Thyroid gland (tissue), 4 donors: ENCODE measurements at places on chromosomes 6 and 20. TPM values are rescaled to one million over a fixed set of nuclear protein-coding genes. Genes with fewer than 3 reads are reported as not detected.

DNA sequence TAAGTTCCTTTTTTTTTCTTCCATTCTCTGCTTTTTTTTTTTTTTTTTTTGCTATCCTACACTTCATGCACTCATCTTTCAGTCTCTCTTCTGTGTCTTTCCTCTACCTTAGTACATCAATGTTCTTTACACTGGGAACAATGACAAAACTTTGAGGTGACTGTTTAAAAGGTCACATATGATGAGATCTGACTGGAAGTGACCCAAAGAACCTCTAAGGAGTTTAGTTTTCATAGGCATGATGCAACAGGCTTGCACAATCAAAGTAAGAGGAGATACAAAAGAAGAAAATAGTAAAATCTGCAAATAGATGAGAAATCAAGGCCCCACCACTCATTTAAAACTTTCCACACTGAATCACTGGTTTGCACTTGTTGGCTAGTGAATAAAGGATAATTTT, 840.8 kb downstream of the TBC1D32 start:
- DNase-seq: no peak

The BMP6 gene
- total RNA-seq: 3.1 TPM

- DNase-seq: no peak
Observed at GRCh38 chr6:159826004-159826403, 25.9 kb downstream of the PNLDC1 start.

The TXLNB gene
- 0.45 TPM for total RNA-seq

DNA sequence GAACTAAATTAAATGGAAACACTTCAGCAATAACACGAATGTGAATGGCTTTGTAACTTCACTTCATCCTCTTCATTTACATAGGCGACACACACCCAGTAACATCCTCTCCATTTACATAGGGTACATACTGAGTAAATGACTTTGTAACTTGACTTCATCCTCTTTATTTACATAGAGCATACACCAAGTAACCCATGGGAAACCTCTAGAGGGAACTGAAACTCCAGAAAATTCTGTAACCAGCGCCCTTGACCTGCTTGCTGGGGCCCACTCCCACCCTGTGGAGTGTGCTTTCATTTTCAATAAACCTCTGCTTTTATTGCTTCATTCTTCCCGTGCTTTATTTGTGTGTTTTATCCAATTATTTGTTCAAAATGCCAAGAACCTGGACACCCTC, 81.6 kb upstream of the OPRM1 start:
- no peak for DNase-seq

DNA sequence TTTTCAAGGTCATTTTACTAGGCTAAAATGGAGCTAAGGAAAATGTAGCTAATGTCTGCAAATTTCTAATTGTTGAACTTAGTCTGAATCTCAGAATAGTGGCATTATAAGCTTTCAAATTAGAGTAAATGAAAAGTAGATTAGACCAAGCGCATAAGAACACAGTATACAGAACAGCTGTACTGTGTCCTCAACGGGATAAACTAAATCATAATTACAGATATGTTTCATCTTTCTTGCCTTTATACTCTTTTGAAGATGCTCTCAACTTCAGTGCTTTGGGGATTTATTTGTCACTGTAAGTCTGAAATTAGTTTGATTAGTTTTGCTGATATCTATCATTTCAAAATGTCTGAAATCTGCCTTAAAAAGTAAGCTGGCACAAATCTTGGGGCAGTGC, 305.4 kb downstream of the LAMA2 start:
- DNase-seq: no peak

The MUC21 gene
- total RNA-seq: not detected

GRCh38 chr6:91485047-91485446, 898.2 kb upstream of the MAP3K7 start:
- DNase-seq: no peak

The NOX3 gene
- not detected for total RNA-seq

The ECT2L gene
- total RNA-seq: 0.20 TPM

- DNase-seq: no peak
Observed at GRCh38 chr6:154277629-154278017, 79.0 kb downstream of the IPCEF1 start.

DNA sequence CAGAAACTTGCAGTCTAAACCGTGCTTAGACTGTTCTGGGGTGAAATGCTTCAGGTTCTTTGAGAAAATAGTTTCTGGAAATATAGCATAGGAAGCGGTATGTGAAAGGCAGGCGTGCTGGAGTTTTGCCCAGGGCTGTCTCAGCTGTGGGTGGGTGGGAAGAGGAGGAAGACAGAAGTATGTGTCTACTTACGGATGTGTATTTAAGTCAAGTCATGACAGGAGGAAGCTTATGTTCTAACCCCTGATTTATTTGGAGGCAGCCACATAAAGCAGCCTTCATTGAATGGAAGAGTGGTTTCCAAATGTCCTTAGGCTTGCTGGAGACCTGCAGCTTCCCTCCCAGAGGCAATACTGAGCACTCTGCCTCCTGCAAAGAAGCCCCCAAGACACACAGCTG, 345.8 kb upstream of the PRND start:
- no peak for DNase-seq

DNA sequence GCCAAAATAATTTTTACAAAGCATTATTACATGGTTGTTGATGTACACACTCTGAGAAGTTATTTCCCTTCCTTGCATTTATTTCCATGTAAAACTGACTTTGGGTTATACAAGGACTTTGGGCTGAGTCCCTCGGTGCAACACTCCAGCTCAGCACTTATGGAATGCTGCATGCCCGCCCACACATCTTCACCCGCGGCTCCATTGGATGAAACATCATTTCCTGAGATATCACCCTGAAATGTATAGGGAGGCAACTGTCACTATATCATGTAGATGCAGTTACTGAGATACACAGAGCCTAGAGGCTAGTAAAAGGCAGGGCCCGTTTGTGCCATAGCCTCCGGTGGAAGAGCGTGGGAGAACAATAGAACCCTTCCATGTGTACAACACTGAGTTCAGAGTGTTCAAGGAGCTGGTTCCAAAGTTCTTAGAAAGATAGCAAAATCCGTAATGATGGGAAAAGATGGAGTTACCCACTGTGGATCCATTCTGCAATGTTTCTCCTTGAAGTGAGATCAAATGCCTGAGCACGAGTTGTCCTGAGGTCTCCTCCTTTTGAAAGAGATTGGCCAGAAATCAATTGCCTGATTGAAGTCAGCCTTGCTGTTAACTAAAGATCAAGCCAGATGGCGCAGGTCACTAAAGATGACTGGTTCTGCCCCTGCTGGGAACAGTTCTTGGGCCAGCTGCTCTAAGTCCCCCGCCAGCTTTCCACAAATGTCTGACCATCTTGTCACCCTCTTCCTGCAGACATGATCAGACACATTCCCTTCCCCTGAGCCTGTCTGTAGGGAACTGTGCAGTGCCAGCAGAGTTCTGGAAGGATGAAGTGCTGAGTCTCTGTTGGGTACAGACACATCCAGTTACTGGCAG, 100.9 kb upstream of the IYD start:
- DNase-seq: no peak

DNA sequence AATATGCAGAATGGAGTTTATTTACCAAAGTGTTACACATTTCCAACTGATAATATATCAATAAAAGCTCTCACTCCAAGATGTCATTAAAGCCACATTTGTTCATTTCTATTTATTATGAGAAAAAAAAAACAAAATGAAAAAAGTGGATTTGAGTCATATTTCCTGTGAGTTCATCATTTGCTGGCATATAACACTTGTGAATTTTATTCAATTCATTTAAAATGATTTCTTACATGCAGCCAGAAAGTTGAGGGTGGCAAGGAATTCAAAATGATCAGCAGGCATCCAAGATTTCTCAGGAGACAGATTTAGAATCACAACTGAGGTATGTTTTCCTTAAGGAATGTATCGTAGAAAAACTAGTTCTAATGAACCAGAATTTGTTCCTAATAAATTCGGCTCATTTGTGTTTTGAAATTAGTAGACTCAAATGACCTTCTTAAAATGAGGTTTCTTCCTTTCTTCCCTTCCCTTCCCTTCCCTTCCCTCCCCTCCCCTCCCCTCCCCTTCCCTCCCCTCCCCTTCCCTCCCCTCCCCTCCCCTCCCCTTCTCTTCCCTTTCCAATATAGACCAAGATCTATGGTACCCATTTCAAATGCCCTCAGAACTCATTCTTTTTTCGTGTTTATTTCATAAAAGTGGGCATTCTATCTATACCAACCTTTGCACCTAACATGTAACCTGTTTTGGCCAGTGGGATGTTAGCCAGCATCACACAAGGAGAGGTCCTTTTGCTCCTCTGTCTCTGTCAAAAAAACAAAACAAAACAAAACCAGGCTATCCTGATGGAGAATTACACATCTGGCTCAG, 357.9 kb upstream of the TSHZ2 start:
- no peak for DNase-seq

DNA sequence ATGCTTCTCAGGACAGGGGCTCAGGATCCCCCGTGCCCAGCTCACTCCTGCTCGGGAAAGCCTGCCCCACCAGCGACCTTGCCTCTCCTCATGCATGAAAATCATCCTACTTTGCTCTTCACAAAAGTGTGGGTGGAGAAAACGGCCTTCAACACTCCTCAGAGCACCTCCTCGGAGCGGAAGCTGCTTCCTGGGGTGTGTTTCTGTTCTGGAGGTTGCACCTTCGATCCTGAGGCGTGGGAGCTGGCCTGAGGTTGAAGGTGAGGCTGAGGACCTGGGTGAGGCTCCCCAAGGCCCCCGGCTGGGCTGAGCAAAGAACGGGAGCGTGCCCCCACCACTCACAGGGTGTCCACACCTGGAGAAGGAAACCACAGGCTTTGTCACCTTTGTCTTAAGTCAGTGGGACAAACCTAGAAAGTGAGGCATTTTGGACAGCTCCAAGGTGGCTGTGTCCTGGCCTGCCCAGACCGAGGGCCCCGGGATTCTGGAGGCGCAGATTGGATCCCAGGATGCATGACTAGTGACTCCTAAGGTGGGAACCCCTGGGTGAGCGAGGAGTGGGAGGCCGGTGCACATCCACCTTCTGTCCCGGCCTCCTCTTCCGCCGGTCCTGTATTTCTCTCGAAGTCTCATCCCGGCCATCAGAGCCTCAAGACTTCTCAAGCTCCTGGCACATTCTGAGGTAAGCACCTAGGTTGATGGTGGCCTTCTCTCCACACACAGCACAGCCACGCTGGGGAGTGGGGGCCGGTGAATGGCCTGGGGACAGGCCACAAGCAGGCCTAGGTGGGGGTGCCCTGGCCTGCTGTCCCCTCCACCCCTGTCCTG, 104.7 kb downstream of the TMEM242 start:
- DNase-seq: no peak

DNA sequence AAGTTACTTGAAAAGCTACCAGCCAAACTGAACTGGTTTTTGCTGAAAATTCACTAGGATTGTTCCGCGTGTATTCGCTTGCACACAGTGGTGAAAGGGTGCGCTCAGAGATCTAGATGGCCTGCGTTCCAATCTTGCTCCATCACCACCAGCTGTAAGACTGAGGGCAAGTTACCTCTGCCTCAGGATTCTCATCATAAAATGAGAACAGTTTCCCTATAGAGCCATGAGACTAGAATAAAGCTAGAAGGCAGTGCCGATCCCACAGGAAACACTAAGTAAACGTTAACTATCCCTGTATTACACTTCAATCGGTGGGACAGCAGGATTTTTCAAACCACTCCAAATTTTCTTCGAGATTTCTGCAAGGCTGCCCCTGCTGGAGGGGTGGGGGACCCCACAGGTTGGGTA, 838 bp downstream of the AHCY start:
- DNase-seq: no peak

GRCh38 chr6:26611599-26611998, 14.8 kb downstream of the ABT1 start:
- no peak for DNase-seq

DNA sequence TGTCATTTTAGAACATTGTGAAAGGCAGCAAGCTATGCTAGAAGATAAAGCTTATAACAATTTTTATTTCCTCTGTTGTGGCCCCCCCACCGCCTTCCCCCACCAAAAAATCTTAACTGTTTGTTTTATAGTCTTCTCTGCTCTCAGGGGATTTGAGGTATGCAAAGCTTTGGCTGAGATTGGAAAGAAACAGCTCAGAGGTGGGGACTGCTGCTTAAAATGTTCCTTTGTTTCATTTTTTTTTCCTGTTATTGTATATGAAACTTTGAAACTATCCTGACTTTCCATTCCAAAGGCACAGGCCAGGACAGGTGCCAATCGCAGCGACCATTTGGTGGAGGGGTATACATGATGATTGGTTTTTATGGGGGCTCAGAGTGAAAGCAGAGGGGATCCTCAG, 114.7 kb upstream of the PHACTR1 start:
- no peak for DNase-seq

- DNase-seq: no peak
Observed at GRCh38 chr20:43293068-43293786, 103.5 kb upstream of the PTPRT start.

The KIF25 gene
- total RNA-seq: not detected

- no peak for DNase-seq
Observed at GRCh38 chr6:31940256-31940664, 5.6 kb upstream of the CFB start.

DNA sequence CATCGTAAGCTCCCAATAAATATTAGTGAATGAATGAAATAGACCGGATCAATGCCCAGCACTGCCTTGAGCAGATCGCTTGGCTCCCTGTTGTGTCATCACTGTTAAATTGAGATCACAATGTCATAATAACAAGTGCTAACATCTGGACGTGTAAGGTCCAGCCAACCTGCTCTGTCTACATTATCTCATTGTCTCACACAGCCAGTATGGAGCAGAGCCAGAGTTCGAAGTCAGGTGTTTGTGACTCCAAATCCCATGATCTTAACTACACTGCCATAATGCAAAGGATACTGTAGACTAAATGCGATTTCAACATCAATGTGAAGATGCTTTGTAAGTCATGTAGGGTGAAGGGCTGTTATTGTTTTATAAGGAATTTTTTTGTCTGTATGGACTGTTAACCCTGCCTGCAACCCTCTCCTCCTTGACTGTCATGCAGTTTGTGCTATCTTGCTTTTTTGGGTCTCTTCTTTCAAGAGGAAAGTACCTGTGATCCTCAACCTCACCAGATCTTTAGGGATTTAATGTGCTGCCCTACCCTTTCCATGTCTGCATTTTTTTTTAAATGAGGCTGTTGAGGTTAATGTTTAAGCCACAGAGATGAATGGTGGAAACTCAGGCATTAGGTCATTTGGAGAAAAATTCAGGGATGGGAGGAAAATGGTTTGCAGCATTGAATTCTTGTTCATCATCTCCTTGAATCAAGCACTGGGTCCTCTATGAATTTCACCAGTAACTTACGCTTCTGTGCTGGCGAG, 49.0 kb upstream of the OCSTAMP start:
- no peak for DNase-seq

DNA sequence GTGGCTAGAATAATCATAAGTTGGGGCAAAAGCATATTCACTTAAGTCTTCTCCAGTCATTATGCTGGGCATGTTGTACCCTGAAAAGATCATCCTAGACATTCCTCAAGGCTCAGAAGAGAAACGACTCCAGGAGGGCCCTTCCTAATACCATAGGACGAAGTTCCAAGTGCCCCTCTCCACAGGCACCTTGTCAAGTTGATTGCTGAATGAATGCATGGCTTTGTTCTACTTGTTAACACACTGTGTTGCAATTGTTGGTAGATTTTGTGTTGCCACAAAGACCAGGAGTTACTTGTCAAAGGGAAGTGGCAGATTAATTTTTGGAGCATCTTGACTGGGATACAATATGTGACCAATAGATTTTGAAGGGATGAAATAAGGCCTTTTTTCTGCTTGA, 194.3 kb upstream of the SMLR1 start:
- DNase-seq: no peak

The TRIM40 gene
- total RNA-seq: not detected

The MCHR2 gene
- not detected for total RNA-seq
